ENCODE measurements at places on chromosomes 3 and 15.
A peak's percentile ranks its signal among the peaks of the same experiment; 100 is the strongest.

GRCh38 chr3:74387111-74387735 lies 227.2 kb downstream of the CNTN3 start:
- no peak for DNase-seq

- DNase-seq = no peak
These were observed 234.8 kb upstream of the ARPP21 start for GRCh38 chr3:35404571-35404970.

DNA sequence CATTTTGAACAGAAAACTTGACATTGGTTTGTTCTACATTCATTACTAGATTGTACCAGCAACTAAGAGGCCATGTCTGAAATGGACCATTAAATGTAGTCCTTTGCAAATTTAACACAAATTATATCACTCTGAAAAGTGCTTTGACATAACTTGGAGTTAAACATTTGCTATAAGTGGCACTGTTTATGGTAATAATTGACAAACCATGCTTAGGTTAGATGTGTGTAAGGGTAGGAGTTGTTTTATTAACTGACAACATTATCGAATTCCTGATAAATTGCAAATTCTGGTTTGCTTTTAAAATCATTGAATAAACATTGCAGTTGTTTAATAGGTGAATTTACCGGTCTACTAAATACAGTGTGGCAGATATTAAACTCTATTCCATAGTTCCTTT lies 6.1 kb upstream of the TMEM207 start:
- DNase-seq = no peak

- peak; percentile 0 for DNase-seq
These were observed 57.9 kb downstream of the EPHB1 start for GRCh38 chr3:134852893-134853351.

DNA sequence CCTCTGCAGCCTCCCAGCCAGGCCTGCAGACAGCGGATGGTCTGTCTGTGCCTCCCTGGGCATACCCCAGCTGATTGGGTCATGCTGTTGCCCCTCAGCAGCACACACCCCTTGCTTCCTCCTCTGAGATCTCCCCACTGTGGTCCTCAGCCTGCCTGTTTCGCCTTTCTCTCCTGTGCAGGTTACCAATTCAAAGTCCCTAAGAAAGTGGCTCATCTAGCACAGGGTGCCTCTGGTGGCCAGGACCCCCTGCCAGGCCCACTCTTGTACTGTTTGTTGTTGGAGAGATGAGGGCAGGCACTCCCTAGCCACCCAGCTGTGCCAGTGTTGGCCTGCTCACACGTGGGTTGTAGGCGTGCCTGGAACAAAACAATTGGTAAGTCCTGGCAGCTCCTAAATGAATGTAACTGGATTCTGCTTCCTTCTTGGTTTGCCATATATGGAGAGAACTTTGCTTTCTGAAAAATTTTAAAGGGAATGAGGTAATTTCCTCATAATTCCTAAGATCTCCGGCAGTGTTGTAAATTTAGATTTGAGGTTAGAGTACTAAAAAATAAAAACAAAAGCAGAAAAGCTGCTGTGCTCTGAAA lies 213.2 kb upstream of the IL12A start:
- no peak for DNase-seq

GRCh38 chr15:35673093-35673684 lies 127.2 kb upstream of the DPH6 start:
- no peak for DNase-seq

- DNase-seq = no peak
These were observed 103.0 kb downstream of the CORO2B start for GRCh38 chr15:68681836-68682235.
